ENCODE measurements at places on chromosomes 4 and X.

- no peak for DNase-seq
These were observed 130.9 kb downstream of the TMEM164 start for GRCh38 chrX:110133735-110134370.

DNA sequence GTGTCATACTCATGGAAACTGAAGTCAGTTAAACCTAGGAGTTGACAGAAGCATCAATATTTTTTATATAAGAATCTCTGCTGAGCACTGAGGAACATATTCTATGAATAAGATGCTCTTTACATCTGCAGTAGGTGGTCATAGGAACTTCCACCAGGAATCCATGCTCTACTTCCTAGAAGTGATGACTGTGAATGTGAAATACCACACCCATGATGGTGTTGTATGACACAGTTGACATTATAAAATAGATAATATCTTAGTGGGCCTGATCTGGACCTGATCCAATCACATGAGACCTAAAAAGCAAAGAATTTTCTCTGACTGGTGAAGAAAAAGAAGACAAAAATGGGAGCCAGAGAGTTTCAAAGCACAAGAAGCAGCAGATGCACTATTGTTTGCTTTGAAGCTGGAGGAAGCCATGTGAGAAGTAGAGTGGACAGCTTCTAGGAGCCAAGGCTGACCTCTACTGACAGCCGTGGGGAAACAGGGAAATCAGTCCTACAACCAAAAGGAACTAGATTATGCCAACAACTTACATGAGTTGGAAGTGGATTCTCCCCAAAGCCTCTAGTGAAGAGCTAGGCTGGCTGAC is 68.6 kb upstream of the HS3ST1 start:
- no peak for DNase-seq

- DNase-seq = no peak
These were observed 108.8 kb downstream of the NAA11 start for GRCh38 chr4:79217025-79217424.

DNA sequence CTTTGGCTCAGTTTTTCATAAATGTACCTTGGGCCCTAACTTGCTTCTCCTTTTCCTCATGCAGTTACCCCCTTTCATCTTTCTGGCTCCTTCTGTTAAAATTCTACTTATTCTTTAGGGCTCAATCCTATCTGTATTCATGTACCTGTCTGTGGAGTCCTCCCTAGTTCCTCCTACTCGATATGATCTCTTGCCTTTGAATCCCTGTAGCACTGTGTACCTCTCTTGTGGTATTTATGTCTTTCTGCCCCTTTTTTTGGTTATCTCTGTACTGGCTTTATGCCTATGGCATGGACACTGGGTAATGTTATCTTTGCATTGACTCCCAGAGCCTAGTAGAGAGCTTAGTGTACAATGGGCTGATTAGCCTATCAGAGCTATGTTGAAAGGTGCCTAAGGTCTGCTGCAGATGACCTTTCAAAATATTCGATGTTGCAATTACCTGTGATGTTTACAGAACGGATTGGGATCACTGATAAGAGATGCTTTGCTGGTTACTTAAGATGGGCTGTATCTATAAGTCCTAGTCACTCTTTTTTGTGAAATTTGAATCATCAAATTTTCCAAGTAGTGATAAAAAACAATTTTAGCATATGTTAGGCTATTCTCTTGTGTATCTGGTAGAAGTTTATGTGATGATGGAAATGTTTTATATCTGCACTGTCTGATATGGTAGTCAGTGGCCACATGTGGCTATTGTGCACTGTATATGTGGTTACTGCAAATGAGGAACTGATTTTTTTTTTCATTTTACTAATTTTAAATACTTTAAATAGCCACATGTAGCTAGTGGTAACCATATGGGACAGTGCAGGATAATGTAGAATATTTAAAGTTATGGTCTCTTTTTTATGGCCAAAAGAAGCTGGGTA is 33.5 kb downstream of the TMEM164 start:
- no peak for DNase-seq

- DNase-seq = no peak
These were observed 27.0 kb downstream of the SH2D1A start for GRCh38 chrX:124373348-124373747.

- no peak for DNase-seq
These were observed 3.8 kb downstream of the HSD17B11 start for GRCh38 chr4:87387237-87387636.

DNA sequence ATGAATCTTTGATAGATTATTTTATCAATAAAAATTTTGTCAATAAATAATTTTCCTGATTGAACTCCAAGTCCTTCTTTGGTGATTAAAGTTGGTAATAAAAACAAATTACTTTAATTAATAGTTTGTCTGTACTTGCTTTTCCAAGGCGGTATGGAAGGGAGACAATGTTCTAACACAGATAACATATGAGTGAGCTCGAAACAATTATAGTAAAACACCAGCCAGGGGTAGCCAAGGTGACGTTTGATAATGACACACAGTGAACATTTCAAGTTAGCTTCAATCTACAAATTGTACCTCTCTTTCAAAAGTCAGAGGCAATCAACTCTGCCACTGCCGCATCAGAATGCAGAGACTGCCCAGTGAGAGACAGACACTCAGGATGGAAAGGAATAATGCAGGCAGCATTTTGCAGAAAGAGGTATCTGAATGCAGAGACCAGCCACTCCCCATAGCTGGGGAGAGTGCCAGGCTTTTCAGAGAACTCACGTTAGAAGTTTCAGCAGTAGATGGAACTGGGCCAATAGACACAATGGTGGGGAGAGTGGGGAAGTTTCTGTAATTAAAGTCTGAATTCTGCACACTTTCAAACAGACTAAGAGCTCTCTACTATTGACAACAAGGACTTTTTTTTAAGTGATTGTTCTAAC is 18.1 kb upstream of the ATOH1 start:
- no peak for DNase-seq

GRCh38 chrX:3501833-3502535 is 155.5 kb upstream of the MXRA5 start:
- DNase-seq = no peak

GRCh38 chr4:106587558-106587957 is 219.0 kb upstream of the GIMD1 start:
- DNase-seq = no peak

DNA sequence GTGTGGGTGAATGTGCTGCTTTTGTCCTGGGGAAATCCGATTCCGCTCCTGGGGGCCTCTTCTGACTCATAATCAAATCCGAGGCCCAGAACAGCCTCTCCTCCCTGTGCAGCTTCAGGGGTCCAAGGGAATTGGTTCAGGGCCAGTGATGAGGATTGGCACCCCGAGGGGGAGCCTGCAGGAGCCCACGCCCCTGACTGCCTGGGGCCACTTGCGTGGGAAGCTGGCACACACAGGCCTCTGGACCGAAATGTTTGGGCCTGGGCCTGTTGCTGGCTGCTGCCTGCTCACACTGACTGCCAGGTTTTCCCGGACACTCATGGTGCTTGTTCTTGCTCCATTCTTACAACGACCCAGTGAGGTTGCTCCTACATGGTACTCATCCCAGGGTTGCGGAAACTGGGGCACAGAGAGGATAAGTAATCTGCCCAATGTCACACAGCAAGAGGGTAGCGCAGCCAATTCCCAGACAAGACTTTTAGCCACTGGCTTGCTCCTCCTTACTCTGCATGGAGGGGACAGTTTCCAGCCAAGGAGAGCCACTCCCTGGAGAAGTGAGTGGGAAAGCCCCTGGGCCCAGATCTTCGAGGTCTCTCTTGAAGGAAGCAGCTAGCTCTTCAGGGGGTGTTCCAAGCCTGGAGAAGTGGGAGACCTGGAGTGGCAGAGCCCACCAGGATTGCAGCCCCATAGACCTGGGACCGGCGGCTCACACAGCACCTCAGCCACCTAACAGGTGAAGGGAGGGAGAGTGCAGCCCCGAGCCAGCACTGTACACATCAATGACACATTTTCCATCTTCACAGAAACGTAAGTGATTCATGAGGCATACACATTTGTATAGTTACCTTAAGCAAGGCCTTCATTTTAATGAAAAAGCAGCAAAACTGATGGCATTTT is 20.3 kb downstream of the CFAP99 start:
- DNase-seq = no peak

GRCh38 chr4:180314972-180315371 is 1928.2 kb upstream of the TENM3 start:
- DNase-seq = no peak

DNA sequence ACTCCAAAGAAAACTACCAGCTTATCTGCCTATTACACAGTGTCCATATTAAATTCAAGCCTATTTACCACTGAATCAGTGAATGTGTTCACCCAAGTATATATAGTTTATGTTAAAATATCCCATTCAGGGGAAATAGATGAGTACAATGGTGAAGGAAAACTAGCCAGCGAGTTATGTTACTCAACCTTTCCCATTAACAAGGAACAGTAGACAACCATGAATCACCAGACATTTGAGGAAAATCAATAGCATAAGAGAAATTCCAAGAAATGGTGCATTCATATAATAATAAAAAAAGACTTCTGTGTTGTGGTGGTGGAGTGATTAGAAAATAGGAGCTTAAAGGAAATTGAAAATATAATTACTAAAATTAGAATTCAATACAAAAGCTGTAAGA is 21.3 kb downstream of the IQCM start:
- no peak for DNase-seq

DNA sequence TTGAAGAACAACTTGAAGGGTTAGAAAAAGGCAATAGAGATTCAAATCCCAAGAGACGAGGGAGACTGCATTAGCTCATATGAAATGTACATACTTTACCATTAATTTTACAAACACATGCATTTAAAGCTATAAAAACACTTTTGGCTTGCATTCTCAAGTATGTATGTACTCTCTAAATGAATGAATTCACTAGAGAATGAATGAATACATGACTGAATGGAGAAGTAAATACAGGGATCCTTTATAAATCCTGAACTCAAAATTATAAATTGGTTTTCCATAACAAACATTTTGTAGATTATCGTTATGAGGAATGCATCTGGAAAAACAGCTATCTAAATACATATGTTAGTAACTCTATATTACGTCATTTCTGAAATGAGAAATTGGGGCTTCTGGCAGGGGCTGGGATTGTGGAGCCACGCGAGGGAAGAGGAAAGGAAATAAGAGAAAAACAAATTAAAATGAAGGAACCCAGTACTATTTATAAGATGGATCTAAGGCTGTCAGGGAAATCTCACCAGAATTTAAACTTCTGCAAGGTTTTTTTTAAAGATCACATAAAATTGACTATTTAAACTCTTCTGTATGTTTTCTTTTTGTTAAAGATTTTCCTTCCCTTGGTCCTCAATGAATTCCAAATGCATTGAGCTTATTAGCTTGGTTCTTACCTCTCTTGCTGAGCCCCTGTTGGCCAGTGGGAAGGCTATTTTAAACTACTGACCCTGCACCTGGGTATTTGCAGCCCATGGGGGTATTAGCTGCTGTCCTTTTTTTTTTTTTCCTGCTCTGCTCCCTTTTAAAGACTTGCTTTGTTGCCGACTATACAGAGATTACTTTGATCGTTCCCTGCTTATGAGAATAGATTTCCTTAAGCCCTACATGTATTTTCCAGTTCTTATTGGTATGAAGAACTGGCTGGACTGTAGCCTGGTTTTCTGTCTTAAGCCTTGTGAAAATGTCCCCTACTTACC is 207.8 kb downstream of the ADGRL3 start:
- DNase-seq = no peak
